NCI-H1417 treated with DMSO at 0.1 percent for 48 hours (cell line): ENCODE measurements at places on chromosomes 4 and X.

DNA sequence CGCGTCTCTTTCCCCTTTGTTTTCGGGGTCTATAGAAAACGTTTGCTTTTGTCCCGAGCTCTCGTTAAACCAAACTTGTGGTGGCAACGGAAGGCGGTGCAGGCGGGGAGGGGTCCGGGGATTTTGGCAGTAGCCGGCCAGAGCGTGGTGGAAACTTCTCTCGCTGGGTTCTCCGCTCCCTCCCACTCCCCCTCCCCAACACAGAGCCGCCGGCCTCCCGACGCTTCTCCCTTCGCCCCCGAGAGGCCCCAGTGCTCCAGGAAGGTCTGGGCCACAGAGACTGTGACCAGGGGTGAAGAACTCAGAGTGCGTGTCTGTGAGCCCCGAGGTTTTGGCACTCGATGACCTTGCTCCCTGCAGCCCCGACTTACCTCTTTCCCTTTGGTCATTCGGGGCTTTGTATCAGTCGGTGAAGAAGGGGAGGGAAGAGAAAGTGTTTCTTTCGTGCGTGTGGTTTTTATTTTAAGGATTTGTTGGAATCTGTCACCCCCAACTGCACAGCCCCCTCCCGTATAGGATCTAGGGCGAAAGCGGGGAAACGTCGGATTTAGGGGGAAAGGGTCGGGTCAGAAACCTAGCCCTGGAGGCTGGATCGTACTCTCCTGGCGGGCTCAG lies 9.0 kb upstream of the BCOR start:
- no peak for DNase-seq

DNA sequence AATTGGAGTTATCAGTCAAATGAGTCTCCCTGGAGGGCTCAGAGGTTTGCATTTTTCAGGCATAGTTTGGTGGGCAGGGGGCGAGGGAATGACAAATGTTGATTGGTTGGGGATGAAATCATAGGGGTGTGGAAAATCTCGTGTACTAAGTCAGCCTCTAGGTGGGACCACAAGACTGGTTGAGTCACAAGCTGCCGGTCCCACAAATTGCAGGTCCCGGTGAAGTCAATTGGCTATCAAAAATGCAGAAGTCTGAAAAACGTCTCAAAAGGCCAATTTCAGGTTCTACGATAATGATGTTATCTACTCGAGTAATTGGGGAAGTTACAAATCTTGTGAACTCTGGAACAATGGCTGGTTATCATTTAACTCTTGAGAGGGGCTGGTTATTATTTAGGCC lies 98.8 kb upstream of the DHX15 start:
- no peak for DNase-seq

- no peak for DNase-seq
Measured at GRCh38 chr4:54318904-54319303, 89.8 kb downstream of the PDGFRA start.

DNA sequence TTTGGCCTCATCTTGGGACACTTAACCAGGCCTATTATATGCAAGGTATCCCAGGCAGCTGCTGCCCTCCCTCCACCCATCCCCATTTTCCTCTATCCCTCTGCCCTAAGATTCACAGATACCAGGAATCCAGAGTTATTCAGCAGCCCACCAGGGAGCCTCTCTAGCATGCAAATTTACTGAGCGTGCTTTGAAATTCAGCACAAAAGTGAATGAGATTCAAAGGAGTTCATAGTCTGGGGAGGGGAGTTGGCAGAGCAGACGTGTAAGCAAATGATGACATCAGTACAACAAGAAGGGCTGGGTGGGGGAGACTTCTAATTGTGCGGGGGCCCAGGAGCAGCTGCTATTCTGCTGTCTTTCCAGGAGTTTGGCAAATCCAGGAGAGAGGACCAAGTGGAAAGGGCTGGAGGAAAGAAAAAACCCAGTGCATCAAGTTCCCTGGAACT lies 1.7 kb upstream of the MTM1 start:
- no peak for DNase-seq

- DNase-seq: no peak
Measured at GRCh38 chr4:177246641-177247584, 62.8 kb upstream of the NEIL3 start.

GRCh38 chr4:121656269-121656641 lies 40.5 kb downstream of the ANXA5 start:
- DNase-seq: peak; percentile 12

DNA sequence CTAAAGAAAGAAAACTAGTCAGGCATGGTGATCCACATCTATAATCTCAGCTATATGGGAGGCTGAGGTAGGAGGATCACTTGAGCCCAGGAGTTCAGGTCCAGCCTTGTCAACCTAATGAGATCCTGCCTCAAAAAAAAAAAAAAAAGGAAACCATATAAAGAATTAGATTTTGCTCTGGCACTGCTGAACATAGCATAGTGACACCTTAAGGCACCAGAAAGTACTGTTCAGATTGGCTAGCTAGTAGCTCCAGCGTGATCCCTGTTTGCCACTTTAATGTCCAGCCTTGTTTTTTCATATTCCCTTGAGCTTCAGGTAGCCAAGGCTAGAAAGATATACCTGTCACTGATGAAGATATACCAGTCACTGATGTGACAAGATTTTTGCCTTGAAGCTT lies 34.1 kb downstream of the EXOC1 start:
- no peak for DNase-seq
